A172 (cell line): ENCODE measurements at places on chromosomes 16 and 17.

DNA sequence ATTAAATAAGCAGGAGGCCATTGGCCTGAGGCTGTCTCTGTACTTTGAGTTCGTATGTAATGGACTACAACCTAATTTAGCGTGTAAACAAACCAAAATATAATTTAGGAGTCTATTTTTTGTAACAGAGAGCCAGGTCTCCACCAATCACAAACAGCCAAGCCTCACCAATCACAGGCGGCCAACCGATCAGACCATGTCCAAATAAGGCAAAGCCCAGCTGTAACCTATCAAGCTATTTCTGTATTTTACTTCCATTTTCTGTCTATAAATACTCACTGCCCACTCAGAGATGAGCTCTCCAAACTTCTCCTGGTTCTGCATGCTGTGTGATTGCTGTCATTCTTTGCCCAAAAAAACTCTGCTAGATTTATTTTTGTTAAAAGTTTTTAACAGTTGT lies 322.7 kb downstream of the NPIPA8 start:
- DNase-seq = no peak

GRCh38 chr16:88855176-88855575 lies 1.6 kb downstream of the GALNS start:
- no peak for DNase-seq

DNA sequence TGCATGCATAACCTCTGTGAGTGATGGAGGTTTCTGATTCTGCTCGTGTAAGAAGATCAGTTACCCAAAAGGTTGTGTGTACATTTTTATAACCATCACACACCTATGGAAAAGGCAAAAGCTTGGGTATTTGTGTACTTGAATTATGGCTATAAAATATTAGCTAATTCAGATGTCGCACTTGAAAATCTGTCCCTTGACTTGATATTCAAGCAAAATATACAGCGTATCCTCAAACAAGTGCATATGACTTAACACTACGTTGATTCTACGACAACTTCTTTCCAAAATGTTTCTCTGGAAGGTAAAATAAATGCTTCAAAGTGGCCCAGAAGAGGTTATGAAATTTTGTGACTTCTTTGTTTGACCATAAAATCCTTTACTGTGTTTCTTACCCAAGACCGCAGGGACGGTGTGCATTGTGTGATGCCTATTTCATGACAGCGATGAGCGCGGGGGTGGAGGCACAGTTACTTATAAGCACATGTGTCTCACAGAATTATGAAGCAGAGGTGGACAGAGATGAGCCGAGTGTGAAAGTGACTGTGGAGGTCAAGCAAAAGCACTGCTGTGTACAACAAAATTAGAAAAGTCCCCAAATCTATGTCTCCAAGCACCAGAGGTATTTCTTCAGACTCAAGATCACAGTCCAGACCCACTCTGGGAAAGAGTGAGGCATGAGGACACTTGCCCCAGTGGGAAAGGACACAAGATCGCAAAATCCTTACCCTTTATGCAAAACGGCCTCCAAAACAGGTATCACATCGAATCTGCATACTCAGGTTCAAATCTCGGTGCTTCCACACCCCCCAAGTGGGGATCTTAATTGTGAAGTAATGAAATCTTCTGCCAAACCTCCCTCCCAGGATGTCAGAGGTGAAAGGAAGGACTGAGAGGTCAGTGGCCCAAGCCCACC lies 4.1 kb upstream of the HOXB9 start:
- DNase-seq = no peak

DNA sequence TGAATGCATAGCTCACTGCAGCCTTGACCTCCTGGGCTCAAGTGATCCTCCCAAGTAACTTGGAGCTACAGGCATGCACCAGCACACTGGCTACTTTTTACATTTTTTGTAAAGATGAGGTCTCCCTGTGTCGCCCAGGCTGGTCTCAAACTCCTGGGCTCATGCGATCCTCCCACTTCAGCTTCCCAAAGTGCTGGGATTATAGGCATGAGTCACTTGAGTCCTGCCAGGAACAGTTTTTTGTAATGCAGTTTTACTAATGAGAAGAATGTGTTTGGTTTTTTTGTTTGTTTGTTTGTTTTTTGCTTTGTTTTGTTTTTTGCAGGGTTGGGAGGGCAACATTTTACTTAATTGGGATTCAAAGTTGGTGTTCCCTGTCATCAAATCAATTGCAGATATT lies 22.2 kb downstream of the SOST start:
- DNase-seq = no peak

DNA sequence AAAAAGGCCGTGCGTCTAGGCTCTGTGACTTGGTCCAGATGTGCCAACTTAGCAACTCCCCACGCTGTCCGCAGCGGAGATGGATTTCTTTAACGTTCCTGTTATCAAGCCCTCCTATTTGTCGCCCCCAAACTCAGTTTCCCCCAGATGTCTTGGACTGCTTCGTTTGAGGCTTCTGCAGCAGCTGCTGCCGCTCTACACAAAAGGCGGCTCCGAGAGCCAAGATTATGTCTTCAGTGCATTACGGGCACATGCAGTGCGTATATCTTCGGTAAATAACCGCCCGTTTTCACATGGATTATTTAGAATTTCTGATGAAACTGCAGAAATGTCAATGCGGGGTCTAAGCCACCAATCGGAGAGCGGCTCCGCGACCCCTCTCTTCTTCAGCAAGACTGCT lies 240.6 kb upstream of the ZFHX3 start:
- DNase-seq = no peak

GRCh38 chr16:61146429-61146828 lies 889.8 kb downstream of the CDH8 start:
- no peak for DNase-seq
